ENCODE measurements at places on chromosomes 11 and 22.

GRCh38 chr11:134592391-134592990 is 180.4 kb upstream of the B3GAT1 start:
- no peak for DNase-seq

GRCh38 chr11:6620636-6621035 is 1.4 kb upstream of the TPP1 start:
- DNase-seq, result no peak

GRCh38 chr22:46131151-46131587 is 19.2 kb upstream of the PPARA start:
- DNase-seq, result no peak

DNA sequence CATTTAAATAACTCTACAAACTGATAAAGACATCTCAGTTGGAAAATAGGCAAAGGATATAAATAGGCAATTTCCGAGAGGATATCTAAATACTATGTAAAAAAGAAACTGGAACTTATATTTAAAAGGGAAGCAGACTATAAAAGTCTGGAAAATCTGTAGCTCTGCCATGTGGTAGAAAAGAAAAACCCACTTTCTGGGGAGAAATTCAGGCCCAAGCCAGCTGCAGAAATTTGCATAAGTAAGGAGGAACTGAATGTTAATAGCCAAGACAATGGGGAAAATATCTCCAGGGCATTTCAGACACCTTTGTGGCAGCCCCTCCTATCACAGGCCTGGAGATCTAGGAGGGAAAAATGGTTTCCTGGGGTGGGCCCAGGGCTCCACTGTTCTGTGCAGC is 97.8 kb upstream of the ZBED5 start:
- DNase-seq, result no peak

GRCh38 chr11:132640952-132641351 is 891.3 kb downstream of the OPCML start:
- no peak for DNase-seq

- DNase-seq, result no peak
These were observed 37.6 kb upstream of the RIC3 start for GRCh38 chr11:8206251-8207079.

- DNase-seq, result no peak
These were observed 41.9 kb downstream of the CEP164 start for GRCh38 chr11:117369534-117369933.

DNA sequence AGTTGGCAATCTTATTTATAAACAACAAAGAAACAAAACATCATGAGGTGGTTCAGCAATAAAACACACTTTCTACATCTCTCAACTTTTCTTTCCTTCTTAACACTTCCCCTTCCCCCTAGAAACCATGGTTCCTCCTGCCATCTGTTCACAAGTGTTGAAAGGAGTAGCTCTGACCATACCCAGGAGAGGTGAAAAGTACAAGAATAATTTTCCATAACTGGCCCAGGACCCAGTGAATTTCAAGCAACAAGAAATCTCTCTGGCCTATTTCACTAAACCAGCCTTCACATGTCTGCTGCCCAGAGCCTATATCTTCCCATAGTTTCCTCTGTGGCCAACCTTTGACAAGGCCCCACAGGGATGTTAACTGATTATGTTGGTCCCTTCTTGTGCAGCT is 98.2 kb upstream of the CEP126 start:
- DNase-seq, result no peak

GRCh38 chr11:118002541-118003423 is 16.6 kb downstream of the IL10RA start:
- no peak for DNase-seq

Data from GM18507 (cell line).